ENCODE measurements at places on chromosomes 7 and 10. TPM values are rescaled to one million over a fixed set of nuclear protein-coding genes. Genes with fewer than 3 reads are reported as not detected.

Gene DPYSL4
- 22.5 TPM for polyA plus RNA-seq

DNA sequence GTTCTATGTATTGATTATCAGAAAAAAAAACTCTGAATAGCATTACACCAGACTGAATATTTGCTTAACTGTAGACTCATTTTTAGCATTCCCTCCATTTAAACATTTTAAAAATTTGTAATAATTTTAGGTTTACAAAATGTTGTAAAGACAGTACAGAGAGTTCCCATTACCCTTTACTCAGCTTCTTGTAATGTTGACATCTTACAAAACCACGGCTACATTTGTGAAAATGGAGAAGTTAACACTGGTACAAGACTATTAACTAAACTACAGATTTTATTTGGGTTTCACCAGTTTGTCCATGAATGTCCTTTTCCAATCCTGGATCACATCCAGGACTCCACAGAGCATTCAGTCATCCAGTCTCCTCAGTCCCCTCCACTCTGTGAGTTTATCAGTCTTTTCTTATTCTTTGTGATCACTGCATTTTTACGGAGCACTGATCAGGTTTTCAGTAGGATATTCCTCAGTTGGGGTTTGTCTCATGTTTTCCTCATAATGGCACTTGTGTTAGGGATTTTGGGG, 130.0 kb upstream of the EEPD1 start:
- no peak for DNase-seq

GRCh38 chr7:55550841-55551537, 21.3 kb downstream of the VOPP1 start:
- no peak for DNase-seq

- DNase-seq = no peak
Observed at GRCh38 chr7:44966731-44967538, 11.9 kb downstream of the MYO1G start.

DNA sequence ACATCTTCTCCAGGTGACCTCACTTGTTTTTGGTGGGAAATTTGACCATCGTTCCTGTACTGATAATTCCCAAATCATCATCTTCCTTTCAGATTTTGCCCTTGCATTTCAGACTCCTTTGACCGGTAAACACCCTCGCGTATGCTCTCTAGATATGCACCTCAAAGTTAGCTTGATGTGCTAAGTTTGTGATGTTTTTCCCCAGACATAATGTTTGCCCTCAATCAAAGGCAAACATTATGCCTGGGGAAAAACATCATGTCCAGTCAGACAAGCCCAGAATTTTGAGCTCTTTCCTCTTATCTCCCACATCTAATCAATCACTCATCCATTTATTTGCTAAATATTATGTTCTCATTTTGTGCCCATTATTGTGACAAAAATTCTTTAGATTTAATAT, 26.2 kb downstream of the CCSER2 start:
- DNase-seq = no peak

Gene FFAR4
- not detected for polyA plus RNA-seq

Gene AKR1D1
- polyA plus RNA-seq = 0.09 TPM

Measured in right renal pelvis (tissue), 4 donors.